ENCODE measurements at places on chromosomes 5 and 9. TPM values are rescaled to one million over a fixed set of nuclear protein-coding genes. Genes with fewer than 3 reads are reported as not detected.

The CLINT1 gene
- total RNA-seq: 58.4 TPM

The HAVCR1 gene
- total RNA-seq: not detected

The UBE2QL1 gene
- total RNA-seq: 0.62 TPM

The KLHL9 gene
- 33.5 TPM for total RNA-seq

The CD74 gene
- 9.8 TPM for total RNA-seq

The LURAP1L gene
- 0.77 TPM for total RNA-seq

The SOX30 gene
- 0.17 TPM for total RNA-seq

The COL5A1 gene
- total RNA-seq: 14.2 TPM

The ADGRV1 gene
- 127 TPM for total RNA-seq

GRCh38 chr5:44821164-44821563 lies 12.4 kb downstream of the MRPS30 start:
- H3K4me1 ChIP-seq: no peaks in the 10 kb centered on the region
- no peak for DNase-seq
- no peak overlapping the region for H3K4me3 ChIP-seq

- peak overlapping the region; percentile 58 for H3K27ac ChIP-seq
- peaks cover 43% of the 10 kb centered on the region for H3K4me1 ChIP-seq
- no peaks in the 10 kb centered on the region for H3K27me3 ChIP-seq
- H3K36me3 ChIP-seq: no peaks in the 10 kb centered on the region
- no peak overlapping the region for H3K4me3 ChIP-seq
Observed at GRCh38 chr9:121362813-121363621, 7.0 kb downstream of the STOM start.

DNA sequence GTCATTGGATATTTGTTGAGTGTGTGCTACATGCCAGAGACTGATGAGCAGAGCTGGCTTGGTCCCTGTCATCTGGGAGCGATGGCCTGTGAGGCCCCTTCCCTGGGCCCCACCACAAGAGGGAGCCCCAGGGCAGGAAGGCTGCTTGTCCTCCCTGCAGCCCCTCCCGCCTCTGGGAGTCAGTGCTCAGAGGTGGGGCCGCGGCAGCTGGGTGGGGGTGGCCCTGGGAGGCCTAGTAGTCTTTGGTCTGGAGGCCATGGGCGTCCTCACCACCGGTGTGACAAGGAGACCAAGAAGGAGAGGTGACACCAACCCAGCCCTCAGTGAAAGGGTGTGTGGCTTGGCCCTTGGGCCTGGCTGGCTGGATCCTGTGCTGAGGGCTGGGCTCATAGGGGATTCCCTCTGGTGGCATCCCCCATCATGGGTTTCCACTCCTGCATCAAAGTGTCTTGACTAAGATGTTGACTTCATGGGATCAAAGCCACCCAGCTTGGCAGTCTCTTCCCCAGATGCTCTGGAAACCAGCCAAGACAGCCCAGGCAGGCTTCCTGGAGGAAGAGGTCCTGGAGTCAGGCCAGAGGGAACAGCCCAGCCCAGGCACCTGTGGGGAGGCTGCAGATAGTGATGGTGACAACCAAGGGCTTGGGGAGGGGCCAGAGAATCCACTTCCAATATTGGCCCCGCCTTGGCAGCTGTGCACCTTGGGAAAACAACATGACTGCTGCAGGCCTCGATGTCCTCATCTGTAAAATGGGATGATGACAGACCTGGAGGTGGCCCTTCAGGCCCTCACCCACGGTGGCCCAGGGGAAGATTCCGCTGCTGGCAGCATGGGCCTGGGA lies 166.7 kb downstream of the GAPVD1 start:
- H3K4me1 ChIP-seq: peaks cover 1% of the 10 kb centered on the region
- no peaks in the 10 kb centered on the region for H3K27me3 ChIP-seq
- no peak for DNase-seq
- H3K4me3 ChIP-seq: no peak overlapping the region

- H3K4me3 ChIP-seq: no peak overlapping the region
- no peaks in the 10 kb centered on the region for H3K27me3 ChIP-seq
Observed at GRCh38 chr9:20351715-20352114, 270.6 kb downstream of the MLLT3 start.

DNA sequence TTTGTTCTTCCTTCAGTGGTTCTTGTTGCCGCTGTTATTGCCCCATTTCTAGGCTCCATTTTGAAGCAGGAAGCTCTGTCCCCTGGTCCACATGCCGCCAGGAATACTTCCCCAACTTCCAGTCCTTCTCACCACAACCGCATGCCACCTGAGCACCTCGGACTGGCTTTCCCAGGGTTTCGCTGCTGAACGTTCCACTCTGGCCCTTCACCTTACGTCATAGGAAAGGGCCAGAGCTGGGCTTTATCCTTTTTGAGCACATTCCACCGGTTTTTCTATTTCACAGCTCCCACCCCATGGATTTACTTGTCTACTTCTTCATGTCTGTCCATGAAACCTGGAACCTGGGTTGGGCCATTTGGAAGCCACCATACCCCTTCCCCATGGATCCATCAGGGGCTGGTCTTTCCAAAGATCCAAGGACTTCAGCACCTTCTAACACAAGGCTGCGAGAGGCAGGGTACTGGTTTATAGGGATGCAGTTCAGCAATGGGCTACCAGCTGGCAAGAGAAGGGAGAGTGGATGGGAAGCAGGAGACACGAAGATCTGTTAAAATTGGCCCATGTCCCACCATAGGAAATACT lies 557.4 kb downstream of the BNC2 start:
- no peak for DNase-seq
- H3K27ac ChIP-seq: no peak overlapping the region
- H3K27me3 ChIP-seq: no peaks in the 10 kb centered on the region
- H3K4me3 ChIP-seq: no peak overlapping the region

DNA sequence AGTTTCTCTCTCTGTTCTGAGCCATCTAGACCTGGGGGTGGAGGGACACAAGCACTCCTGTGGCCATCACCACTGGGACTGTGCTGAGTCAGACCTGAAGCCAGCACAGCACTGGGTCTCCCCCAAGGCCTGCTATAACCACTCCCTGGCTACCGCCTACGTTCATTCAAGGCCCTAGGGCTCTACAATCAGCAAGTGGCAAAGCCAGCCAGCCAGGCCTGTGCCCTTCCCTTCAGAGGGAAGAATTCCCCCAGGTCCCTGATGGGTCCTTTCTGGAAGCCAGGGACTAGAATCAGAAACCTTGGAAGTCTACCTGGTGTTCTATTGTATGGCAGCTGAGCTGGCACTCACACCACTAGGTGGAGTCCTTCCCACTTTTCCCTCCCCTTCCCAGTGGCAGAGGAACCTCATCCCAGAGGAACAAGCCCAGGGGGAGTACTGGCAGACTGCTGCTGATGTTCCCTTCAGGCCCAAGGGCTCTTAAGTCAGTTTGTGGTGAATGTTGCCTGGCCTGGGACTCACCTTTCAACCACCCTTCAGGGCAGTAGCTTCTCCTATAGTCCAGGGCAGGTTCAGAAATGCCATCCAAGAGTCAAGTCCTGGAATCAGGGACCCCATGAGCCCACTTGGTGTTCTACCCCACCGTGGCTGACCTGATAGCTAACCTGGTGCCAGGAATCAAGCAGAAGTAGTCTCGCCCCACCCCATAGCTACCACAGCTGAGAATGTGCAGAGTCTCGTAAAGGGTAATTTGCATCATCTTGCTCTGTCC lies 20.0 kb downstream of the JMY start:
- H3K27me3 ChIP-seq: no peaks in the 10 kb centered on the region
- no peak overlapping the region for H3K27ac ChIP-seq
- peaks cover 3% of the 10 kb centered on the region for H3K4me1 ChIP-seq
- no peaks in the 10 kb centered on the region for H3K36me3 ChIP-seq

GRCh38 chr5:40021007-40021406 lies 596.2 kb upstream of the DAB2 start:
- DNase-seq: no peak
- H3K4me1 ChIP-seq: no peaks in the 10 kb centered on the region
- no peak overlapping the region for H3K27ac ChIP-seq
- H3K4me3 ChIP-seq: no peak overlapping the region
- H3K27me3 ChIP-seq: no peaks in the 10 kb centered on the region
- no peaks in the 10 kb centered on the region for H3K36me3 ChIP-seq

DNA sequence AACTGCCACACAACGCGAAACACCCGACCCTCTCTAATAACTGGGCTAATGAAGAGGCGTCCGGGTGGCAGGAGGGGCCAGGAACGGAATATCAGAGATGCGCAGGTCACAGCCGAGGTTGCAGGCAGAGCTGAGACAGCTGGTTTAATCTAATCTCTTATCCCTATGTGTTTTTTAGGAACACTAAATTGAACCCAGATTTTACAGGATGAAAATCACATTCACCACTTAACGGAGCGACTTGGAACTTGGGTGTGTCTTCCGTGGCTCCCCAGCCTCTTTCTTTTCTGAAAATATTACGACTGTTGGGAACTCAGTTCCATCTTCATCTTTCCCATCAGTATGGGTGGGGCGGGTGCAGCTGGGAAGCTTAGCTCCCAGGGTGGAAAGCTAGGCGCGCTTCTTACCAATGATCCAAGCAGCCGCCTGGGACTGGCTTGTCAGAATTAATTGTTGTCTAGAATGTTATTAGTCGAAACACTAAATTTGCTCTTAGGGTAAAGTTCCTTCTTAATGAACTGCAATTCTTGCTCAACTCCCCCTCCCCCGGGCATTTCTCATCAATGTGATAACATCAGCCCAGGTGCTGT lies 92.5 kb downstream of the IRX2 start:
- H3K4me3 ChIP-seq: no peak overlapping the region
- peaks cover 8% of the 10 kb centered on the region for H3K4me1 ChIP-seq
- no peaks in the 10 kb centered on the region for H3K27me3 ChIP-seq
- H3K36me3 ChIP-seq: no peaks in the 10 kb centered on the region

- peaks cover 5% of the 10 kb centered on the region for H3K4me1 ChIP-seq
- no peaks in the 10 kb centered on the region for H3K27me3 ChIP-seq
- H3K27ac ChIP-seq: no peak overlapping the region
- no peak overlapping the region for H3K4me3 ChIP-seq
Observed at GRCh38 chr5:98069876-98070512, 703.5 kb upstream of the RGMB start.

- peaks cover 21% of the 10 kb centered on the region for H3K4me1 ChIP-seq
- no peak overlapping the region for H3K27ac ChIP-seq
- H3K4me3 ChIP-seq: no peak overlapping the region
- no peaks in the 10 kb centered on the region for H3K36me3 ChIP-seq
Observed at GRCh38 chr9:136952321-136952850, 313 bp downstream of the LCN12 start.

DNA sequence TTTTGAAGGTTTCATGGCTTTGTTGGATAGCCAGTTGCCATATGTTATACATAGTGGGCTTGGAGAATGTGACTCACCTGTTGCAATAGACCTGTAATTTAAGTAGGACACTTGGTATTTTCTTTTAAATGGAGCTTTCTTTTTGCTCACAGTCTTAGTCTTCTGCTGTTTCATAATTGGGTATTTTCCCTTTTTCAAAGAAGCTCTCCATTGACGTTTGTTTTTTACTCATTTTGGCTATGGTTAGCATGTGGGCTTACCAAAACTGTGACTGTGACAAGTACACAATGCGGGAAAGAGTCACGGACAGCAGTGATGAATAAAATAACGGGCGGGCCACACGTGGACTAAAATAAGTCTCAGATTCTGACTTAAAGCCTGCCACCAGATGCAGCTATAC lies 23.2 kb upstream of the RNF20 start:
- H3K4me1 ChIP-seq: peaks cover 11% of the 10 kb centered on the region
- H3K27ac ChIP-seq: no peak overlapping the region
- no peak overlapping the region for H3K4me3 ChIP-seq
- DNase-seq: no peak
- H3K27me3 ChIP-seq: no peaks in the 10 kb centered on the region
- no peaks in the 10 kb centered on the region for H3K36me3 ChIP-seq

GRCh38 chr5:10254686-10255085 lies 4.6 kb downstream of the CCT5 start:
- H3K4me1 ChIP-seq: peaks cover 6% of the 10 kb centered on the region
- no peak overlapping the region for H3K27ac ChIP-seq
- DNase-seq: no peak

- H3K4me3 ChIP-seq: no peak overlapping the region
- H3K36me3 ChIP-seq: no peaks in the 10 kb centered on the region
- no peak for DNase-seq
- H3K27me3 ChIP-seq: no peaks in the 10 kb centered on the region
- no peak overlapping the region for H3K27ac ChIP-seq
- H3K4me1 ChIP-seq: peaks cover 6% of the 10 kb centered on the region
Observed at GRCh38 chr5:60332244-60333004, 367.5 kb downstream of the DEPDC1B start.

GRCh38 chr9:85215961-85216360 lies 525.8 kb downstream of the AGTPBP1 start:
- no peak overlapping the region for H3K27ac ChIP-seq
- peaks cover 4% of the 10 kb centered on the region for H3K4me1 ChIP-seq

DNA sequence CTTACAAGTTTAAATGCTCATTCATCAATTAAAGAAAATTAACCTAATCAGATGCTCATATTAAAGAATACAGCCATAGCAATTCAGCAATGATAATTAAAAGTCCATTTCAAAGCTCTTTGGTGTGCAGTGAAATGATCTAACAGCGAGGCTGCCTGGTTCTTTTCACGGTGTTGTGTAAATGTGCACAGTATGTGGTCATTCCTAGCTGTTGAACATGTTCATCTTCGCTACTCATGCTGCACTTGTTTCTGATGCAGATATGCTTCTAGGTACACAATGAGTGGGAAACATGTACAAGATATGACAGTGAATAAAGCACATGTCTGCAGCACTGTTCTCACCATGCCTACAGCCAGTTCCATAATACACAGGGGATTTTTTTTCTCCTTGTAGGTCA lies 163.5 kb downstream of the NR2F1-AS1 start:
- no peaks in the 10 kb centered on the region for H3K27me3 ChIP-seq
- no peak for DNase-seq
- peaks cover 39% of the 10 kb centered on the region for H3K4me1 ChIP-seq
- H3K36me3 ChIP-seq: no peaks in the 10 kb centered on the region

DNA sequence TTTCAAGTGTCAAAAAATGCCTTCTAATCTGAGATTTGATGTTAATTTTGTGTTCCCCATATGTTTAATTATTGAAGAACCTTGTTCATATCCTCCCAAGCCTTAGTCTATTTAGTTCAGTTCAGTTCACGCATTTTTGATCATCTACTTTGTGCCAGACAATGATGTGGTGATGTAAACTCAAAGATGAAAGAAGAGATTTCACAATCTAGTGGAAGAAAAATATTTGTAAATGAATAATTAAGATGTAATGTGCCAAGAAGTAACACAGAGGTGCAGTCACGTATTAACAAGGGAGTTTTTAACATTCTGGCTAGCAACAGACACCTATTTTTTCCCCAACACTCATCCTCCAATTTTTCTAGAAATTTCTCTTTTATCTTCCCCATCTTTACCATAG lies 22.1 kb upstream of the KIF2A start:
- H3K27me3 ChIP-seq: no peaks in the 10 kb centered on the region
- DNase-seq: no peak
- no peaks in the 10 kb centered on the region for H3K4me1 ChIP-seq
- no peak overlapping the region for H3K4me3 ChIP-seq
- no peak overlapping the region for H3K27ac ChIP-seq

- no peaks in the 10 kb centered on the region for H3K36me3 ChIP-seq
- no peak overlapping the region for H3K27ac ChIP-seq
- H3K4me1 ChIP-seq: peaks cover 54% of the 10 kb centered on the region
- no peak overlapping the region for H3K4me3 ChIP-seq
- no peak for DNase-seq
- H3K27me3 ChIP-seq: no peaks in the 10 kb centered on the region
Observed at GRCh38 chr5:14245132-14245925, 102.2 kb downstream of the TRIO start.
